ENCODE measurements at places on chromosomes 5 and 9. TPM values are rescaled to one million over a fixed set of nuclear protein-coding genes. Genes with fewer than 3 reads are reported as not detected.

DNA sequence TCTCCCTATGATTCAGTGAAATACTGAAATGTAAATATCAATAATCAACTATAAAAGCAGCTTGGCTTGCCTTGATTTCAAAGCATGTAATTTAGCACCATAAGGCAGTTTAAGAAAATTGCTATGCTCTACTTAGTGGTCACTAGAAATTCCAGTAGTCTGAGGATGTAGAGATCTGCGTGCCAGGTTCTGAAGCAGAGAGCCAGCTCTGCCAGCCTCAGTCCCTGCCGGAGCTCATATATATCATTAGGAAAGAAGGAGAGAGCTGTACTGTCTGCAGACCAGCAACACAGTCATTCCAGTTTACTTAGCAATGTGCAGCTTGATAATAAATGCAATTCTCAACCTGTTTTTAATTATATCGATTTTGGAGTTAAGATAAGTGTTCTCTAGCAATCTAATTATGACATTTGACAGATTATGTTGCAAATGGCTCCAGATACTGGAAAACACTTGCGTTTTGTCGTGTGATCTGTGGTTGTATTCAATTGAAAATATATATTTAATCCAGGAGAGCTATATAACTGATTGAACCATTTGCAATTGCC lies 540.5 kb downstream of the CTNND2 start:
- no peak for DNase-seq

DNA sequence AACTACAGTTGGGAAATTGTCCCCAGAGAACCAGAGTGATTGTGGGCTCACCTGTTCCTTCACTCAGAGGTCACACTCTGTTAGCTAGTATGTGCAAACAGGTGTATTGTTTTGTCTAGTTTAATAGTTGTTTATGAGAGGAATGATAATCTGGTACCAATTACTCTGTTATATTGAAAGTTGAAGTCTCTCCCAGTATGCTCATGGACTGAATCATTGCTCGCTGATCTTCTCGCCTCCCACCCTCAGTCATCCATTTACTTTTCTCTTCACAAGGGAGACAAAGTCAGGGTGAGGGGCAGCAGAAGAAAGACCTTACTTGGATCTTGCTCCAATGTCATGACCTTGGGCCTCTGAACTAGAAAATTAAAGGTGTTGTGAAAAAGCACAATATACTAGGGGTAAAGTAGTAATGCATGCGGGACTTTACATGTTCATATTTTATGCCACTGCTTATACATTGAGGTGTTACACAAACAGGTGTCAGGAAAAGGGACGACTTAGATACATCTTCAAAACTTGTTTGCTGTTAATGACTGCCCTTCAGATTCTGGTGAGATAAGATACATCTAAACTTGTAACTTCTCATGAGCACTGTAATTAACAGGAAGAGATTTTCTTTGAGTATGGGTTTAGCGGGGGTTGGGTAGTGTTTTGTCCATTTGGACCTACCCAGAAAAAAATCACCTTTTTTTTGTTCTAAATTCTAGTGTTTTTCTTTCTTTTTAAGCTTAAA lies 36.9 kb downstream of the LNPEP start:
- DNase-seq = no peak

- no peak for DNase-seq
These were observed 10.9 kb upstream of the LCN15 start for GRCh38 chr9:136775191-136775590.

- no peak for DNase-seq
These were observed 357.7 kb downstream of the NPR3 start for GRCh38 chr5:33068786-33069185.

DNA sequence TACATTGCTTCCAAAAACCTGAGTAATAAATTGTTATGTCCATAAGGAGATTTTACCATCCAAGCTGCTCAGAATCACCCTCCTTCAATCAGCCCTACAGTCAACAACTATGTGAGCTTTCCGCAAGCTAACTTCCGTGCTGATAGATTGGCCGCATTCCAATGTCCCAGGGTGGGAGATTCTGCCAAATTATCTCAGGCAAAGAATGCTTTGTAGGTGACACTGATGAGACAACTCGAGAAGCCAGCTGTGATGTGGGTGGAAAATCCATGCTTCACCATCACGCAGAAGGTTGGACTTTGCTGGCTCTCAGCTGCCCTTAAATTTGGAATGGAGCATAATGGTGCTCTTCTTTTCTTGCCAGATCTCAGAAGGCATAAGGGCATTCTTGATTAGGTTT lies 44.9 kb upstream of the HCN1 start:
- DNase-seq = no peak

GRCh38 chr5:55104036-55104772 lies 1.8 kb downstream of the GZMA start:
- no peak for DNase-seq

GRCh38 chr9:119838210-119838609 lies 469.0 kb upstream of the BRINP1 start:
- DNase-seq = no peak

- no peak for DNase-seq
These were observed 85.7 kb downstream of the AMBP start for GRCh38 chr9:113992276-113992951.

DNA sequence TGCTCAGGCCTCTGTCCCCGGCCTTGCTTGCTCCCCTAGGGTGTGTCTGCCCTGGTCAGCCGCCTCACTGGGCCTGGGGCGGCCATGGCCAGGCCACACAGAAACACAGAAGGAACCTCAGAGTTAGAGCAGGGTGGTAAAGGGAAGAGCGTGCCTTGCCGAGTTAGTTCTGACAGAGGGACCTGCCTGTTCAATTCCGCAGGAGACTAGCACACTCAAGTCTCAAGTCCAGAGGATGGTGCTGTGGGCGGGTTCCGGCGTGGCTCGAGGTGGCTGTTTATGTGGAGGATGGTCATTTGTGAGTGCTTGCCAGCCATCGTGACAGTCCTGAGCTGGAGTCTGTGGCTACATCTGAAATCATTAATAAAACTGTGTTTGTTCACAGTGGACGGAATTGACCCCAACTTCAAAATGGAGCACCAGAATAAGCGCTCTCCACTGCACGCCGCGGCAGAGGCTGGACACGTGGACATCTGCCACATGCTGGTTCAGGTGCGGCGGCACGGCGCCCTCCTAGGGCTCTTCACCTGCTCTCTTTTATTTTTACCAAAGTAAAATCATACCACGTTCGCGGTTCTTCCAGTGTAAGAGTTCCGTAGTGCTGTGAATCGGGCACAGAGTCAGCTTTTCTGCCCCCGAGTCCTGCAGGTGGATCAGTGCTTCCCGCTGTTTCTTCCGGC lies 95.5 kb upstream of the CACNA1B start:
- DNase-seq = no peak

DNA sequence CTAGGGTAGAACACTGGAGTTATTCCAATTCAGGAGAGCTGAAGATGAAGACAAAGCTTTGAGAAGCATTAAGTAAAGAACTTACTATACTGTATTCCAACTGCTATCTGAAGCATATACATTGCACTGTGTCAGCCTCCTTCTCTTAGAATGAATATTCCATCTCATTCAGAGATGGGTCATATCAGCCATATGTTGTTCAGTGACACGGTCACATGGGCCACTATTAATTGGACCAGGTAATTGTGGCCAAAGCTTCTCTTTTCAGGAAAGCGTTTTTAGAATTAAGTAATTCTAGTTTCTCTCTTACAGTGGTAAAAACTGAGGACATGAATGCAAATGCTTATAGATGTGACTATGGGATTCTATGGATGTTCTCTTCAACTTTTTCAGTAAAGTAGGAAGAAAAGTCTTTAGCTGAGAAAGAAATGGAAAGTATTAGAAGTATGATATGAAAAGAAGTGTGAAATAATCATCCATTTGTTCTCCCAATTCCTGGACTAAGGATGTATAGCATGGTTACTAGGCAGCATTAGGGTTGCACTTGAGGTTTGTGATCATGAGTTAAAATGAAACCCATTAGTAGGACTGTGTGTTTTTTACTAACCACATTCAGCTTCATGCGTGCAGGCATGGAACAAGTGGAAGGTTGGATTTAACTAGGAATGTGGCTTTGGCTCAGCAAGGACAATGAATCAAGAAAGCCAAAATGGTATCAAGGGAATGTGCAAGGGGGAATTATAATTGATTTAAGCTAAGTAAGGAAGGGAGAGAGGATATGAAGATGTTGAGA lies 40.9 kb downstream of the CETN3 start:
- DNase-seq = no peak

- no peak for DNase-seq
These were observed 42.9 kb downstream of the RIC1 start for GRCh38 chr9:5671711-5672353.

ST8SIA4 gene
- 1.6 TPM for total RNA-seq

TSSK1B gene
- total RNA-seq = not detected

IFNA2 gene
- not detected for total RNA-seq

DOK3 gene
- 15.6 TPM for total RNA-seq

TOR1A gene
- 61.3 TPM for total RNA-seq

PCDHB2 gene
- total RNA-seq = 0.15 TPM

NPDC1 gene
- total RNA-seq = 250 TPM

GALT gene
- 29.9 TPM for total RNA-seq

CKMT2 gene
- total RNA-seq = 0.34 TPM
